Inflammatory macrophage treated with lipopolysaccharide for 1 hour (primary cell): ENCODE measurements at places on chromosomes 5 and 9.

DNA sequence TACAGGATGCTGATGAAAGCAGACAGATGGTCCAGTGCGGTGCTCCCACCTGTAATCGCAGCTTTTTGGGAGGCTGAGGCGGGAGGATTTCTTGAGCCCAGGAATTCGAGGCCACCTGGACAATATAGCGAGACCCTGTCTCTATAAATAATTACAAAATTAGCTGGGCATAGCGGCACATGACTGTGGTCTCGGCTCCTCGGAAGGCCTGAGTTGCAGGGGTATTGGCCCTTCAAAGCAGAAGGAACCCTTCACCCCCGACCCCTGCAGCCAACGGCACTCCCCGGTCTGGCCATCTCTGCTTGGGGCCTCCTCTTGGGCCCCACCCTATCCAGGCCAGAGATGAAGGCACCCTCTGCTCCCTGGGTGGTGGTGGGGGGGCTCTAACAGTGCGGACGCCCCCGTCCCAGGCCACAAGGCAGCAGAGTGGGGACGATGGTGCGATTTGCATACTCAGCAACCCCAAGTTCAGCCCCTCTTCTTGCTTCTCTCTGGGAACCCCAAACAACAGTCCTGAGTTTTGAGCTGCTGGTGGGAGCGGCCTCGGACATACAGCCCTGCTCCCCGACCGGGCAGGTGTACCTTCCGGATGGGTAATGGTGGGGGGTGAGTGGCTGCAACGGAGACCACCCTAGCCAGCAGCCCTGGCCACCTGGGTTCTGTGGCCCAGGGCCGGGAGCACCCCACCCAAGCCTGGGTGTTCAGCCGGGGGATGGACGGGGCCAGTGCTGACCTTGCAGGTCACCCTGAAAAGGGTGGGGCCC is 50.7 kb downstream of the NACC2 start:
- no peak for DNase-seq

- no peak for DNase-seq
Measured at GRCh38 chr9:97179616-97180015, 127.8 kb upstream of the CCDC180 start.

- no peak for DNase-seq
Measured at GRCh38 chr5:78903861-78904260, 81.2 kb downstream of the ARSB start.

- DNase-seq, result peak; percentile 44
Measured at GRCh38 chr5:123036391-123037103, at the start of gene PPIC. Gene PPIC (minus strand): TSS chr5:123036725. CDS start chr5:123036625, 100 bp downstream.

GRCh38 chr5:113044776-113045465 is 68.3 kb downstream of the DCP2 start:
- no peak for DNase-seq

DNA sequence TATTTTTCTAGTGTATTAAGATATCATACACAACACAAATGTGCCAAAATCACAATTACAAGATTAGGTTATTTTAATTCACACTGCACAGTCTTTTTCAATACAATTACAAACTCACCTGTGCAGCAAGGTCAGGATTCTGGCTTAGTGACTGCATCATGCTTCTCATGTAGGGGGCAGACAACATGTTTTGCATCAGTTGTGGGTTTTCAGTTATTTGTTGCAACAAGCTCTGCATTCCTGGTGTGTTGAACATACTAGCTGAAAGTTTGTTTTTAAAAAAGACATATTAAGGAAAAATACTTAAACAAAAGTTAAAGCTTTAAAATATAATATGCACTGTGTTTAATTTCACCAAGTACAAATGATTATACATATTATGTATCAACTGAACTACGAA is 38.7 kb downstream of the UBQLN1 start:
- DNase-seq, result no peak
